T-helper 22 cell (primary cell): ENCODE measurements at places on chromosomes 2 and 18.

DNA sequence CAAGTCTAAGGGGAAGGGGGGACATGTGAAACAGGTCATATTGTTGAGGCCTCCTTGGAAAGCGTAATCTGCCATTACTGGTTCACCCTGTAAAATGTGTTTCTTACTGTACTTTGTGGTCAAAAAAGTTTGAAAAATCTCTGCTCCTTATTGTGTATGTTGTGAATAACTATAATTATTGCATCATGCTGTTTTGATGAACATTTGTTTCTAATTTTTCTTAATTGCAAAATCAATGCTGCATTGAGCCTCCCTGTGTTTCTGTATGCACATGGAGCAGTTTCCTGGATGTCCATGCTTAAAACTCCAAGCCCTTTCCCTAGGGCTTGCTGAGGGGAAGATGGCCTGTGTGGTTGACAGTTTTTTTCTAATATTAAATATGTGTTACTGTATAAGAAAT, 158.6 kb downstream of the RNF144A start:
- no peak for DNase-seq

DNA sequence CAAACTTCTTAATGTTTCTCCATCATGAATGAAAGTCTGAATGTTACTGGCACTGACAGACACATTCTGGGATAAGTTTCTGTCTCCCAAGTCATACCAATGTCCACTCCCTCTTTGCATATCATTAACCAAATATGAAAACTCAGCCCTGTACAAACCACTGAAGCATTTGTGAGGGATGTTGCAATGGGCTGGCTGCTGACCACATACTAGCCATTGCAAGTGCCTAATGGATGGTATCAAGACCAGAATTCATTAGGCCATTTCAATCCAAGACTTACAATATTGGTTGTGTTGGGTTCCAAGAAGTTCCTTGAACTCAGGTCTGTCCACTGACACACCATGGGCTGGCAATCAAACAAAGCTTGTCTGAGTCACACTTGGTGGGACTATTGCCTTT, 73.8 kb downstream of the CBLN2 start:
- no peak for DNase-seq

DNA sequence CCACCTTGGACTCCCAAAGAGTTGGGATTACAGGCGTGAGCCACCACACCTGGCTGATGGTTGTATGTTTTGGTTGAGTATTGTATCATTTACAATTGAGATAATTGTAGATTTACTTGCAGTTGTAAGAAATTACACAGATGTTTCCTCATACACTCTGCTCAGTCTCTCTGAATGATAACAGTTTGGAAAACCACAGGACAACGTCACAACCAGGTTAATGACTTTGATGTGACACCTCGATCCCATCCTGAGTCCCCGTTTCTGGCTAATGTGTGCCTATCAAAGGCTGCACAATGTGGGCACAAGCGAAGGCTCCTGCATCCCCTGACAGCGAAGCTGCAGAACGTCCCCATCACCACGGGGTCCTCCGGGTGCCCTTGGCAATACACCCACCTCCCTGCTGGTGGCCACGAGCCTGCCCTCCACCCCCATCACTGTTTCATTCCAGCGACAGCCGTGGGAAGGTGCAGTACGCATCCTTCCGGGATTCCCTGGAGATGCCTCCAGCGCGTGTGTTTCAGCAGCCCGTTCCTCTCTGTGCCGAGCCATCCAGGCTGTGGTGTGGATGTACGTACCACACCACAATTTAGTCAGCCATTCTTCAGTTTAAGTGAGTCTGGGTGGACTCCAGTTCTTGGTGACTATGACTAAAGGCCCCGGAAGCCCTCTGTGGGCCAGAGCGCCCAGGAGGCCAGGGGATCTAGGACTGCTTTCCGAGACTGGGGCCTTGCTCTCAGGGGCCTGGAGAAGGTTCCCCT, 4.3 kb upstream of the PDCD1 start:
- DNase-seq: no peak

GRCh38 chr2:119744335-119744939, 15.3 kb upstream of the PTPN4 start:
- no peak for DNase-seq

- DNase-seq: peak; percentile 8
These were observed 82.2 kb downstream of the CHRNA1 start for GRCh38 chr2:174682007-174682577.
